ENCODE measurements at places on chromosomes 5 and 9. TPM values are rescaled to one million over a fixed set of nuclear protein-coding genes. Genes with fewer than 3 reads are reported as not detected.

DNA sequence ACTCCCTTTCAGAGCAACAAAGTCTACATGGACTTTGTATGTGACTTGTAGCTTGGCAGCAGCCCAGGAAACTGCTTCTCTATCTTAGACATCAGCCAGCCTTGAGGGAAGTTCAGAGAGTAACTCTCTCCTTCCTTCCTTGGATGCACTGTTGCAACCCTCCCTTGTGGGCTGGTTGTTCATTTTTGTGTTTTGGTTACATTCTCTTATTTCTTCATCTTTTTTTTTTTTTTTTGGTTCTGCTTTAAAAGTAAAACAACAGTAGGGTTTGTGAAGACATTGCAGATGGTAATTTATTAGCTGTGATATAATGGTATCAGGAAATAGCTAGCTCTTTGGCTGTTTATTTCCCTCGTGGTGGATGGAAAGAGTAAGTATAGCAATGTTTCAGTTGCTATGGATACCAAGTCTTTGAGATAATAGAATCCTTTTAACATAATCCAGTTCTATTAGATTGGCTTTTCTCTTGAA is 97.9 kb upstream of the MAMDC2 start:
- H3K27ac ChIP-seq = peak overlapping the region; percentile 74
- H3K36me3 ChIP-seq = no peaks in the 10 kb centered on the region
- peaks cover 12% of the 10 kb centered on the region for H3K4me1 ChIP-seq
- H3K4me3 ChIP-seq = no peak overlapping the region
- DNase-seq = peak; percentile 40

DNA sequence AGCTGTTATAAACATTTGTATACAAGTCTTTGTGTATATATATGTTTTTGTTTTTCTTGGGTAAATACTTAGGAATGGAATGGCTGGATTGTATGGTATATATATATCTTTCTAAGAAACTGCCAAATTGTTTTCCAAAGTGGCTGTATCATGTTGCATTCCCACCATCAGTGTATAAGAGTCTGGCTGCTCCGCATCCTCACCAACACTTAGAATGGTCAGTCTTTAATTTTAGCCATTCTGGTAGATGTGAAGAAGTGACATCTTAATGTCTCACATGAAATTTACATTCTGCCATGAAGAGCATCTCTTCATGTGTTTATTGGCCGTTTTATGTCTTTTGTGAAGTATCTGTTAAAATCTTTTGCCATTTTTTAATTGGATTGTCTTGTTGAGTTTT is 31.9 kb downstream of the GALNT10 start:
- H3K27ac ChIP-seq = no peak overlapping the region
- no peaks in the 10 kb centered on the region for H3K27me3 ChIP-seq
- H3K4me3 ChIP-seq = no peak overlapping the region
- peaks cover 9% of the 10 kb centered on the region for H3K4me1 ChIP-seq

DNA sequence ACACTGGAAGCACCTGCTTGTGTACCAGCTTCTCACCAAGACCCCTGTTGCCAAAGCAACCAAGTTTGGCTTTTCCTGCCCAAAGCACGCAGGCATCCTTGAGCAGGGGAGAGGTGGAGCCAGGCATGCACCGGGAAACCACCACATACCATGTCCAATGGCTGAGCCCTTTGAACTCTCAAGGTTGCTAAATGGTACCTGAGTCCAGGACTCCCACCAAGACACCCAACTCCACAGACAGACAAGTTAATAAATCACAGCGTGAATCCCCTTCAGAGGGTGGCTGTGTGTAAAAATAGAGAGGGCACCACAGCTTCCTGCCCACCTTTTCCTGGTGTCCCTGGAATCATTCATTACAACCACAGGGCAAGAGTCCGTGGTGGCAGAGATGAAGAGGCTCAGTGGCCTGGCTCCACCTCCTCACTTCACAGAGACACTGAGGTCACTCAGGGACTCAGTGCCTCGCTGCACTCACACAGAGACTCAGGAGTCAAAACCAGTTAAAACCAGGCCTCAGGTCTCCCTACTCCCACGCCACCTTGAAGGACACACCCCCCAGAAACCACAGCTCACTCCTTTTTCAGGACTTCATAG is 143.7 kb downstream of the C5orf15 start:
- H3K36me3 ChIP-seq = no peaks in the 10 kb centered on the region
- no peaks in the 10 kb centered on the region for H3K4me1 ChIP-seq
- H3K27me3 ChIP-seq = peaks cover 3% of the 10 kb centered on the region

GRCh38 chr5:957748-958485 is 50.7 kb upstream of the NKD2 start:
- no peaks in the 10 kb centered on the region for H3K27me3 ChIP-seq
- peaks cover 21% of the 10 kb centered on the region for H3K4me1 ChIP-seq
- DNase-seq = no peak
- H3K36me3 ChIP-seq = no peaks in the 10 kb centered on the region
- no peak overlapping the region for H3K4me3 ChIP-seq
- H3K27ac ChIP-seq = peak overlapping the region; percentile 84

DNA sequence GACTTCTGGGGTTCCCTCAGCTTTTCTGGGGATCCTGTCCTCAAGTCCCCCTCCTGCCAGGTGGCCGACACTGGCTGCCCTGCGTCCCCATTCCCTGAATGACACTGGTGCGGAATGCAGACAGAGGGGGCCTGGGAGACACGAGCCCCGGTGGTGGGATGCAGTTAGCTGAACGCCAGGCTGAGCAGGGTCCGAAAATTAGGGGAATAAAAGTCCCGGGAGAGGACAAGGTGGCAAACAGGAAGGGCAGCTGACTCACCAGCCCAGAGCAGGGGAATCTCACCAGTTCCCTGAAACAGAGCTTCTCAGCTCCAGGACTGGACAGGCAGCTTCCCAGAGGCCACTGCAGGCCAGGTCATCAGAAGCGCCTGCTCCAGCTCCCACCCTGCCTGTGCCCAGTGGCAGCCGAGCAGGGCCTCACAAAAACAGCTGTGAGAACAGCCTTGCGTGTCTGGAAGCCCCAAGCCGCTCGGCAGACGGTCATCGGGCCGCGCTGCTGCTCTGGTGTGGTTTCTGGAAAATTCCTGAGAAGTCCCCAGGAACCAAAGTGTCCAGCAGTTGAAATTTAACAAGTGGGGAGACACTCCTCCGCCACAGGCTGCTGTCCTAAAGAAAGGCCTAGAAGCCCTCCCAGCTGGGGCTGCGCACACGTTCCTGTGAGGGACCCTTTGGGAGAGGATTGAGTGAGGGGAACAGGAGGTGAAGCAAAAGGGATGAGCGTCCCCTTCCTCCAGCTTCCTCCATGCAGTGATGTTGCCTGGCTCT is 47.6 kb upstream of the EXOC3 start:
- H3K4me1 ChIP-seq = peaks cover 27% of the 10 kb centered on the region
- H3K36me3 ChIP-seq = no peaks in the 10 kb centered on the region
- H3K4me3 ChIP-seq = no peak overlapping the region
- peak; percentile 68 for DNase-seq
- H3K27ac ChIP-seq = peak overlapping the region; percentile 96

- no peak overlapping the region for H3K27ac ChIP-seq
- H3K4me1 ChIP-seq = peaks cover 14% of the 10 kb centered on the region
- no peaks in the 10 kb centered on the region for H3K27me3 ChIP-seq
- DNase-seq = no peak
- H3K4me3 ChIP-seq = no peak overlapping the region
- no peaks in the 10 kb centered on the region for H3K36me3 ChIP-seq
These were observed 209.1 kb downstream of the MAPKAP1 start for GRCh38 chr9:125497906-125498305.

The SLC45A2 gene
- 1.8 TPM for polyA plus RNA-seq

GRCh38 chr9:116471093-116471906 is 215.8 kb upstream of the TRIM32 start:
- peak overlapping the region; percentile 74 for H3K27ac ChIP-seq
- no peaks in the 10 kb centered on the region for H3K36me3 ChIP-seq

GRCh38 chr9:105281926-105282325 is 37.5 kb downstream of the SLC44A1 start:
- no peak overlapping the region for H3K4me3 ChIP-seq
- no peak for DNase-seq
- peak overlapping the region; percentile 17 for H3K27ac ChIP-seq
- peaks cover 6% of the 10 kb centered on the region for H3K4me1 ChIP-seq
- H3K36me3 ChIP-seq = no peaks in the 10 kb centered on the region

All from hepatocyte (in vitro differentiated cells).